Astrocyte (in vitro differentiated cells and primary cell): ENCODE measurements at places on chromosomes 4 and X. TPM values are rescaled to one million over a fixed set of nuclear protein-coding genes. Genes with fewer than 3 reads are reported as not detected.
A peak's percentile ranks its signal among the peaks of the same experiment; 100 is the strongest.

DNA sequence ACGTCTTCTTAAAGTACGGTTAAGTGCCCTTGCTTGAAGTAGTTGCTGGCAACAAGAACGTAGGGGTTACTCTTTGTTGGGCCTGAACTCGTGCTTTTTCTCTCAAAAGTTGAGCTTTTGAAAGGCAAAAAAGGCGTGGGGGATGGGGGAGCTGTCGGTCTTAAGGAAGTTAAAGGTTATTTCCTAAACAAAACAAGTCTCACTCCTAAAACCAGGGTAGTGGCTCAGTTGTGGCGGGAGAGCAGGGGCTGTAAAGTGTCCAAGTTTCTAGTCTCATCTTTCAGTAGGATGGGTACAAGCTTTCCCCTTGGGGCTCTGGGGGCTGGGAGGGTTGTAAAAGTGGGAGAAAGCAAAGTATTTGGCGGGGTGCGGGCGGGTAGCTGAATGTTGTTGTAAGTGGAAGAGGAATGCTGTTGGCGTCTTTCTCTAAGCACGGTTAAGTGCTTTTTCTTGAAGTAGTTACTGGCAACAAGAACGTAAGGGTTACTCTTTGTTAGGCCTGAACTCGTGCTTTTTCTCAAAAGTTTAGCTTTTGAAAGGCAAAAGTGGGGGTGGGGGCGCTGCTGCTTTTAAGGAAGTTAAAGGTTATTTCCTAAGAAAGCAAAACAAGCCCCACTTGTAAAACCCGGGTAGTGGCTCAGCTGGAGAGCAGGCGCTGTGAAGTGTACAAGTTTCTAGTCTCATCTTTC is 904 bp upstream of the WDR1 start:
- no peak for DNase-seq

GRCh38 chr4:48299560-48299959 is 29.9 kb upstream of the TEC start:
- no peak for DNase-seq

Gene CHRNA9
- total RNA-seq, result 2.8 and 3.4 TPM in 2 replicates

Gene EVC2
- total RNA-seq, result 3.3 and 3.5 TPM in 2 replicates

- no peak for DNase-seq
Observed at GRCh38 chr4:73650250-73650649, 30.0 kb upstream of the RASSF6 start.

GRCh38 chrX:152806035-152806434 is 24.5 kb downstream of the CETN2 start:
- no peak for DNase-seq

- DNase-seq, result no peak
Observed at GRCh38 chr4:173525118-173526011, 4.7 kb downstream of the HAND2 start.

Gene CRMP1
- 59.6 and 67.4 TPM in 2 replicates for total RNA-seq

- DNase-seq, result no peak
Observed at GRCh38 chr4:70754470-70754869, 32.7 kb downstream of the RUFY3 start.

- DNase-seq, result peak; percentile 60
Observed at GRCh38 chrX:45715748-45716147, 515.1 kb upstream of the DIPK2B start.

- peak; percentile 68 for DNase-seq
Observed at GRCh38 chr4:124708517-124709300, 3.8 kb downstream of the ANKRD50 start.

Gene SH3TC1
- 1.2 and 1.8 TPM in 2 replicates for total RNA-seq

- DNase-seq, result no peak
Observed at GRCh38 chr4:18981234-18981615, 959.7 kb upstream of the LCORL start.
